Neural progenitor cell (in vitro differentiated cells): ENCODE measurements at places on chromosomes 11 and 22. TPM values are rescaled to one million over a fixed set of nuclear protein-coding genes. Genes with fewer than 3 reads are reported as not detected.

DMC1 gene
- total RNA-seq, result 20.0 and 22.8 TPM in 2 replicates

GPR83 gene
- total RNA-seq, result 0.03 TPM in 1 of 2 replicates, not detected in the other

OR2AG2 gene
- 0.25 and 0.36 TPM in 2 replicates for total RNA-seq

DNAJC4 gene
- total RNA-seq, result 3.9 and 18.1 TPM in 2 replicates

OR5M8 gene
- total RNA-seq, result not detected in 2 replicates

CABP4 gene
- total RNA-seq, result not detected in 2 replicates

RFPL1 gene
- not detected in 2 replicates for total RNA-seq

OR4C11 gene
- total RNA-seq, result not detected in 2 replicates

MS4A15 gene
- total RNA-seq, result 0.09 TPM in 1 of 2 replicates, not detected in the other

LRRC10B gene
- 0.74 TPM in 1 of 2 replicates, not detected in the other for total RNA-seq

ELFN2 gene
- 0.82 and 1.1 TPM in 2 replicates for total RNA-seq

GATD1 gene
- total RNA-seq, result 24.1 and 52.9 TPM in 2 replicates

ALKBH8 gene
- 7.0 and 11.8 TPM in 2 replicates for total RNA-seq

ARHGAP8 gene
- 3.0 and 8.9 TPM in 2 replicates for total RNA-seq

CDKN1C gene
- total RNA-seq, result 47.8 and 49.3 TPM in 2 replicates

USP2 gene
- total RNA-seq, result 2.1 and 2.6 TPM in 2 replicates

UPK3A gene
- total RNA-seq, result 0.50 TPM in 1 of 2 replicates, not detected in the other

ALDH3B1 gene
- total RNA-seq, result 0.12 TPM in 1 of 2 replicates, not detected in the other

SLC22A12 gene
- not detected in 2 replicates for total RNA-seq

GAS2 gene
- 3.0 and 6.4 TPM in 2 replicates for total RNA-seq

OR4A5 gene
- total RNA-seq, result not detected in 2 replicates

MMP13 gene
- total RNA-seq, result not detected in 2 replicates

SNX15 gene
- total RNA-seq, result 10.7 and 16.8 TPM in 2 replicates

PTPN5 gene
- total RNA-seq, result 8.5 and 15.8 TPM in 2 replicates

FOLH1 gene
- not detected in 2 replicates for total RNA-seq

SCUBE1 gene
- total RNA-seq, result 25.9 and 35.3 TPM in 2 replicates

SMIM35 gene
- not detected in 2 replicates for total RNA-seq

SHISAL1 gene
- total RNA-seq, result 4.4 and 5.7 TPM in 2 replicates

KCNJ5 gene
- total RNA-seq, result 0.03 TPM in 1 of 2 replicates, not detected in the other

BARX2 gene
- not detected in 2 replicates for total RNA-seq

LMO2 gene
- 0.92 and 2.0 TPM in 2 replicates for total RNA-seq

CHRNA10 gene
- total RNA-seq, result 0.21 and 0.62 TPM in 2 replicates

FOLR2 gene
- not detected in 2 replicates for total RNA-seq
